Endodermal cell (in vitro differentiated cells): ENCODE measurements at places on chromosomes 1 and 21.
A peak's percentile ranks its signal among the peaks of the same experiment; 100 is the strongest.

- no peak for DNase-seq
Measured at GRCh38 chr1:157025856-157026255, 19.7 kb downstream of the ARHGEF11 start.

DNA sequence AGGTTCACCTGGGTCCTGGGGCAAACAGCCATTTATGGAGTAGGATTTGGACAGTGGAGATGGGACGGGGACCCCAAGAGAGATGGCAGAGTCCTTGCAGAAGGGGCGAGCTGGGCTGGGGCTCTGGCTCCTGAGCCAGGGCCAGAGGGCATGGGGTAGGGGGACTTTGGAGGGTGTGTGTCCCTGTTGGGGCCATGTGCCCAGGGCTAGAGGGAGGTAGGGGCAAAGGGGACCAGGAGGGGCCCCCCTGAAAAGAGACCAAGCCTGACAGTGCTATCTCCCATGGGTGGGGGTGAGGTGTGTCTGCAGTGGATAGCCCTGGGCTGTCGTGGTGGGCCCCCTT is 92.3 kb downstream of the TRIM11 start:
- no peak for DNase-seq

GRCh38 chr1:228393268-228393701 is 13.3 kb downstream of the TRIM11 start:
- DNase-seq: peak; percentile 74

DNA sequence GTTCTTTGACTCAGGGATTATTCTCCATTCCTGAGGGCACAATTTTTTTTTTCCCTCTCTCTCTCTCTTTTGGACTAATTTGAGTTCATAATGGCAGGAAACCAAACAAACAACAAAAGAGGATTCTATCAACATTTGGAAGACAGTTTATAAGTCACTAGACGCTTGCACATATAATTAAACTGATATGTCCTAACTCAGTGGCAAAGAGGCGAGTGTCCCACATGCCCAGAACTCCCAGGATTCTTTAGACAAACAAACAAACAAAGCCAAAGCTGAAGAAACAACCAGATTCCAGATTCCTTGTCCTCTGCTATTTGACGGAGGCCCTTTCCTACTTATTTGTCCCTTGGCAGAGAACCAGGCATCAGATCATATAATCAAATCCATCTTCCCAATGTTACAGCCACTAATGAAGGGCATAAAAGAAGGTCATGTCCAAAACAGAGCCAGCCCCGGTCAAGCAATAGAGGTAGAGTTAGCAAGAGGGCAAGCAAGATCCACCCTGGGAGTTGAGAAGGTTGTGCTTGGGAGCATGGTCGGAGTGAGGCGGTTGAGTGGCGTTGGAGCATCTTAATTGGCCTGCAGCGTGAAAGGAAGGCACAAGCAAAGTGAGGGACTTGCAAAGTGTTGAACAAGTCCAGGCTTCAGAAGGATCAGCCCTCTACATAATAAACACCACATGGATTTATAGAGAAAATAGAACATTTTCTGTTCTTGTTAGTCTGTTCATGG is 30.3 kb downstream of the ZNF362 start:
- DNase-seq: no peak

- no peak for DNase-seq
Measured at GRCh38 chr1:245990315-245991022, 516.6 kb downstream of the SMYD3 start.

DNA sequence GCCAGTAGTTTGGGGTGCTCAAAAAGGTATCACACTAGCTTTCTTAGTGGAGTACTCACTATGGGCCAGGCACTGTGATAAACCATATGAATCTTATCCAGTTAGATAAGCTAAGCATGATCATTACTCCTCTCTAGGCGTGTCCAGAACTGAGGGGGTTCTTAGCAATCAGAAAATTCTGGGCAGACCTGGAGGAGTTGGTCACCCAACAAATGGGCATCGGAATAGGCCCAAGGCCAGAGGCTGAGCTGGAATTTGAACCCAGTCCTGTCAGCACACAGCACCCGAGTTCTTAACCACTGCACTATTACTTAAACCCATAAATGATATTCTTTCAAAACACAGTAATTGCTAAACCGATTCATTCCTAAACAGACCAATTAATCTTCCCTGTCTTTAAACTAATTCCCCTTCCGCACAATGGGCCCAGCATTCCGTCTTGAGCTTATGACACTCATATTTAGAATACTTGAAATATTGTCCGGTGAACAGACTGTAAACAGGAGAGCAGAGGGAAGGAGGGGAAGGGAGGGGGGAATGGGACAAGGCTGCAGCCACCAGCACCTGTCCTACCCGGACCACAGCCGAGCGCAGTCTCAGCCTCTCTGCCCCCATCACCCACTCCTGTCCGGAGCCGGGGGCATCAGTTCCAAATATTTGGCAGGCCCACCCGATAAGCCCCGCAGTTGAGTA is 113.0 kb upstream of the GADD45A start:
- no peak for DNase-seq

DNA sequence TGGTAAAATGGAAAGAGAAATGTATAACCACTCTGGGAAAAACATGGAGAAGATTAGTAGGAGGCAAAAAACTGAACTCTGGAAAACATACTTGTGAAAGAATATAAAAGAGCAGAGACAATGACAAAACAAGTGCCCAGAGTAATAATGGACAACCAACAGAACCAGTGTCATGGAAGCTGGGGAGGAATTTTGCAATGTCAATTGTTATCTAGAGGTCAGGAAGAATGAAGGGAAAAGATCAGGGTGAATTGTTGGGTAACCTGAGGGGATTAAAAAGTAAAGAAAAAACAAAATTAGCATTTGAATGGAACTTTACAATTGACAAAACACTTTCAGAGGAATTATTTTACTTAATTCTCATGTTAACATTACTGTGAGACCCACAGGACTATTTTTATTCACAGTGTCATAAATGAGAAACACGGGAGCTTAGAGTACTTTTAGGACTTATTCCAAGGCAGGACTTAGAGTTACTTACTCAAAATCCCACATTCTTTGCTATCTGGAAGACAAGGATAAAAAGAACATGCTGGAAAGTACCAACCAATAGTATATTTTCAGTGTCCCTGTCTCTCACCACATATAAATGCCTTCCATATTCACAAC is 19.5 kb downstream of the JAM2 start:
- DNase-seq: no peak

- DNase-seq: no peak
Measured at GRCh38 chr1:172273647-172274396, 146.7 kb upstream of the C1orf105 start.

DNA sequence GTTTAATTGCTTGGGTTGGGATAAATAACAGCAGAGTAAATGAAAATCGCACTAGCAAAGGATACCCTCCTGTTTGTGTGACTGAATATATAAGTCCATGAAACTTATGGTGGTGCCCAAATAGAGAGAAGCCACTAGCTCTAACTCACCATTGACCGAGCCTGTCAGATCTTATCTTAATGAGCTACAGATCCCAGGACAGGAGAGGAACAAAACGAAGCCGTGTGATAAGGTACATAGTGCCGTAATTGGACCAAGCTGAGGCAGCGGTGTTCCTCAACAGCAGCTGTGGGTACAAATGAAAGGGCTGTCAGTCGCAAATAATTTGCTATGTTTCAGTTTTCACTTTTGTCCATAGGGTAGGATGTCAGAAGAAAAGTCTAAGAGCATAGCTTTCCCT is 276.1 kb downstream of the PTBP2 start:
- DNase-seq: no peak
